ENCODE measurements at places on chromosomes 5 and 9. TPM values are rescaled to one million over a fixed set of nuclear protein-coding genes. Genes with fewer than 3 reads are reported as not detected.

The RUFY1 gene
- 40.6 TPM for polyA plus RNA-seq

GRCh38 chr5:2530609-2531008 is 220.9 kb downstream of the IRX2 start:
- no peak for DNase-seq

The ANXA1 gene
- polyA plus RNA-seq = 2.3 TPM

The ADCY2 gene
- not detected for polyA plus RNA-seq

The INSL4 gene
- polyA plus RNA-seq = not detected

DNA sequence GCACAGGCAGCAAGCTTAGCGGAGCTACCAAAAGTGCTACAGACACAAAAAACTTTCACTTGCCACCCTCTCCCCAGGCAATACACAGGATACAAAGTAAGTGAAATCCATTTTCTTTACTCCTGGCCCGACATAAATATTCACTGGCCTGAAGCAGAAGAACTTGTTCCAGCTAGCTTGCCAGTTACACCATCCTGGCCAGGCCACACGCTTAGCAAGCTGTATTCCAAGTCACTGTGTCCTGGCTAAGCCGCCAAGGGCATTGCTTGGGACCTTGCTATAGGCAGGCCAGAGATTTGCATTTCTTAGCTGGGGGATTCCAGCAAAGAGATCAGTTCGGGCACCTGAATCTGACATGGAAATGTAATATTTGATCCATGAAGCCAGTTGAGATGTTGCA is 71.0 kb upstream of the SLC1A3 start:
- DNase-seq = no peak

- no peak for DNase-seq
Observed at GRCh38 chr5:36943584-36943983, 67.0 kb downstream of the NIPBL start.

The PCDHGC3 gene
- polyA plus RNA-seq = 0.61 TPM

GRCh38 chr9:18906656-18907395 is 126.2 kb downstream of the SAXO1 start:
- no peak for DNase-seq

DNA sequence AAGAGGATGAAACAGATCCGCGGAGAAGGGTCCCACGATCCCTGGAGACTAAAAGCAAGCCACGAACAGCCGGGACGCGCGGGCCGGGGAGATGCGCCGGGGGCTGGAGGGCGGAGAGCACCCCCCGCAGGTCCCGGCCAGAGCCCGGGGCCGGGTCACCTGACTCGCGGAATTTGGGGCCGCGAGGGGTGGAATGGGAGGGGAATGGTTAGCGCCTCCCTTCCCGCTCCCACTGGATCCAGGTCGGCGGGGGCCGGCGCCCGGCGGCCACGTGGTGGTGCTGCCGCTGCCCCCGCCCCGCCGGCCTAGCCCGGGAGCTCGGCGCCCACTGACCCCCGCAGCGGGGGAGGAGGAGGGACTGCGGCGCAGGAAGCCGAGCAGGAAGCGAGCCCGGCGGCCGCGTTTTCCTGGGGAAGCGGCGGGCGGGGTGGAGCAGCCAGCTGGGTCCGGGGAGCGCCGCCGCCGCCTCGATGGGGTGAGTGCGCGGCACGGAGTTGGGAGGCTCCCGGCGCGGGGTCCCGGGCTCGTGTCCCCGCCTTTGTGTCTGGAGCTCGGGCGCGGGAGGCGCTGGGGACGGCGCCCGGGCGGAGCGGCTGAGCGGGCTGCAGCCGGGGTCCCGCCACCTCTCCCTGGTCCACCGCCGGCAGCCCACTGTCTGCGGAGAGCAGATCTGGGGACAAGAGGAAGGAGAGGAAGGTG is at the start of gene RAI14:
Gene RAI14, plus strand, starts transcription at position 328 of the 699 bp plus-strand sequence. CDS start 30,592 bp downstream, outside the sequence.
- no peak for DNase-seq

DNA sequence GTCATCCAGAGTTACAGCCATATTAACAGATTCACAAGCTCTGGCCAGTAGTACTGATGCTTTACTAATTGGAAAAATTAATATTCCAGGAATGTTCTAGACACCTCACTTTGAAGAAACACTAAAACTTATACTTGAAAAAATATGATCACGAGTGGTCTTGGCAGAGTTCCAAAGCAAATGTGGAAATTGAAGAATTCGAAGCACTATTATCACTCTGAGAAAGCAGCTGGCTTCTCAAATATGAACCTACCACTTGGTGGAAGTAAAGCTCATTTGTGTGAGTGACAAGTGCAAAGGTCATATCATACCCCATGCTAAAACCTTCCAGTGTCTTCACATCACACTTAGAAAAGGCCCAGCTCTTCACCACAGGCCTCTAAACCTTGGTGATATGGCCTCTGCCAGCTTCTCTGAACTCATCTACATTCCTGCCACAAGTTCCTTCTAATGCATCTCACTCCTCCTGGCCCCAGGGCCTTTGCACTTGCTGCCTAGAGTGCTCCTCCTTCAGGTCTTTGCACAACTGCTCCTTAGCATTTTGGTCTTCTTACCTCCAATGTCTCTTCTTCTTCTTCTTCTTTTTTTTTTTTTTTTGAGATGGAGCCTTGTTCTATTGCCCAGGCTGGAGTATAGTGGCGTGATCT is 175.7 kb upstream of the SMIM23 start:
- DNase-seq = no peak

DNA sequence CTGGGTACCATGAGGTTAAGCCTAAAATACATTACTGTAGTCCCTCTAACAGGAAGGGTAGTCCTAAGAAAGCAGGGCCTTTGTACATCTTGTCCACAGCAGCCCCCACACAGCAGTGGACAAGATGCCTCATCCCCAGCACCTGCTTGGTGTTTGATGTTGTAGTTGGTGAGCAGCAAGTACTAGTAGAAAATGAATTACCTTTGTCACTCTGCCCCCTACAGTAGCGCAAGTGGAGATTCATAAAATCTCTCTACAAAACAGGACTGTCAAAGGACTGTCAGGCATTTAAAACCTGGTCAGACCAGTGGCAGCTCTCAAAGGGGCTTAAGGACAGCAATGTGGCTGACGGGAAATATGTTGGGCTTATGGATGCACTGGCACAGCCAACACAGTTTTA is 122.5 kb downstream of the TMEM174 start:
- DNase-seq = no peak

The PAX5 gene
- polyA plus RNA-seq = 43.7 TPM

DNA sequence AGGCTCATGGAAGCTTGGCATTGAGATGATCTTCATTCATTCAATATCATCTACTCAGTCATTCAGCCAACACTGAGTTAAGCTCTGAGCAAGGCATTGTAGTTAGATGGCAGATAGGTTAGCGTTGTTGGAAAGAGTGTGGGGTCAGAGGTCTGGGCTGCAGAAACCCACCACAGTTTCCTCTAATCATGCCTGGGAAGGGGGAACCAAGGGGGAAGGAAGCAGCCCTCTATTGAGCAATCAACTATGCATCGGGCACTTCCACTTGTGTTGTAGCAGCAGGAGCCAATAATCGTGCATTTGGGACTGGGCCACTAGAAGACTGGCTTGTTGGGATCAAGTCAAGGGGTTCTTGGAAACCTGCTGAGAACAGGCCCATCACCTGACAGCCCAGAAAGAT is 139.1 kb downstream of the PIP5K1B start:
- no peak for DNase-seq

The PRKACG gene
- polyA plus RNA-seq = not detected

The PNPLA7 gene
- polyA plus RNA-seq = 6.1 TPM

GRCh38 chr5:5270958-5271785 is 131.0 kb downstream of the ADAMTS16 start:
- no peak for DNase-seq

The WDR31 gene
- polyA plus RNA-seq = 0.88 TPM

DNA sequence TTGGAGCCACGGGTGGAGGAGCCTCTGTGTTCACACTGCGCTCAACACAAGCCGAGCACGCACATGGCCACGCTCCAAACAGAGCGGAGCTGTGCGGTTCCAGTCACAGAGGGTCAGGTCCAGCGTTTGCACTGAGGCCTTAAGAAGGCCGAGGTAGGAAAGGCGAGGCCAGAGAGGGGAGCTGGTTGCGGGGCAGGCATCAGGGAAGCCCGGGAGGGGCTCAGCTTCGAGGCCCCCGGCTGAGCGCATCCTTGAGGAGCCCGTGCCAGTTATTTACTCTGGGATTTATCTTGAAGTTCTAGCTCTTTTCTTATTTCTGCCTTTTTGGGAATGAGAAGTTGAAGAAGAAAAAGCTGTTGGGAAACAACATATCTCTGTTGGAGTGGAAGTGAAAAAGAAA is 140.8 kb downstream of the IRX1 start:
- no peak for DNase-seq
